ENCODE measurements at places on chromosomes 3 and 15. TPM values are rescaled to one million over a fixed set of nuclear protein-coding genes. Genes with fewer than 3 reads are reported as not detected.

Gene MON1A
- total RNA-seq: 6.4 TPM

Gene STRIT1
- total RNA-seq: not detected

Gene CACNA1D
- 0.57 TPM for total RNA-seq

Gene CELF6
- total RNA-seq: 0.10 TPM

Gene TTC21A
- 2.4 TPM for total RNA-seq

Gene MYL3
- total RNA-seq: not detected

Gene VGLL3
- 9.3 TPM for total RNA-seq

Gene COL6A5
- not detected for total RNA-seq

Gene NRG4
- 1.3 TPM for total RNA-seq

Gene GOLGA6L4
- total RNA-seq: 0.29 TPM

Gene ISL2
- 3.5 TPM for total RNA-seq

Gene CYP1A2
- not detected for total RNA-seq

Gene CHRD
- not detected for total RNA-seq

Gene MESP2
- 0.42 TPM for total RNA-seq

Gene AADACL2
- total RNA-seq: not detected

Gene FOXB1
- total RNA-seq: not detected

Gene LYSMD2
- total RNA-seq: 23.8 TPM

Gene GOLGA8S
- total RNA-seq: 0.18 TPM

Gene SLC30A4
- total RNA-seq: 1.8 TPM

Gene CADPS
- not detected for total RNA-seq

Gene GALNT15
- total RNA-seq: not detected

Gene PLA2G4F
- not detected for total RNA-seq

Gene LMLN
- 1.9 TPM for total RNA-seq

Gene ADAMTSL3
- total RNA-seq: 0.19 TPM

Gene RHOV
- total RNA-seq: 4.2 TPM

Gene CCR1
- not detected for total RNA-seq

Gene ABHD17C
- 30.4 TPM for total RNA-seq

Gene LIPH
- 5.1 TPM for total RNA-seq

Gene MCF2L2
- 0.24 TPM for total RNA-seq

Gene AGTR1
- total RNA-seq: 0.72 TPM

All from A549 treated with Mapracorat at 1 μM for 4 hours (cell line).